Body of pancreas (tissue), 4 donors: ENCODE measurements at places on chromosomes 13 and 19.

GRCh38 chr13:29210676-29211075 is 384.8 kb downstream of the SLC7A1 start:
- no peak for DNase-seq

- no peak for DNase-seq
These were observed 45.6 kb downstream of the LHFPL6 start for GRCh38 chr13:39557285-39557955.

DNA sequence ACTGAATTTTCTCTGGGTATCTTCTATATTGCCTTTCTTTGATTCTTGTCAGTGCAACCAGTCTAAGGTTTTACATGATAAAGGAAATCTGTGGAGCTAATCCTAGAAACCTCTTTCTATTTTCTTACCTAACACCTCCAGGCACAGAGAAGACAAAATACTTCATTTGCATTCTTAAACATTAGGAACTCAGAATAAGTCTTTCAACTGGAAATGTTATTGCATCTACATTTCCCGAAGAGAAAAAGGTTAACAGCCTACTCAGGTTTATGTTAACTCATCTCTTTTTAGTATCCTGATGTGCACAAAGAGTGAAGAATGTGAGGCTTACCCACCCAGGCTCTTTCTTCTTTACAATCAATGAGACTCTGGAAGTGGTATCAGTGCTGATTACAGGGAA is 106.7 kb downstream of the PCCA start:
- no peak for DNase-seq

DNA sequence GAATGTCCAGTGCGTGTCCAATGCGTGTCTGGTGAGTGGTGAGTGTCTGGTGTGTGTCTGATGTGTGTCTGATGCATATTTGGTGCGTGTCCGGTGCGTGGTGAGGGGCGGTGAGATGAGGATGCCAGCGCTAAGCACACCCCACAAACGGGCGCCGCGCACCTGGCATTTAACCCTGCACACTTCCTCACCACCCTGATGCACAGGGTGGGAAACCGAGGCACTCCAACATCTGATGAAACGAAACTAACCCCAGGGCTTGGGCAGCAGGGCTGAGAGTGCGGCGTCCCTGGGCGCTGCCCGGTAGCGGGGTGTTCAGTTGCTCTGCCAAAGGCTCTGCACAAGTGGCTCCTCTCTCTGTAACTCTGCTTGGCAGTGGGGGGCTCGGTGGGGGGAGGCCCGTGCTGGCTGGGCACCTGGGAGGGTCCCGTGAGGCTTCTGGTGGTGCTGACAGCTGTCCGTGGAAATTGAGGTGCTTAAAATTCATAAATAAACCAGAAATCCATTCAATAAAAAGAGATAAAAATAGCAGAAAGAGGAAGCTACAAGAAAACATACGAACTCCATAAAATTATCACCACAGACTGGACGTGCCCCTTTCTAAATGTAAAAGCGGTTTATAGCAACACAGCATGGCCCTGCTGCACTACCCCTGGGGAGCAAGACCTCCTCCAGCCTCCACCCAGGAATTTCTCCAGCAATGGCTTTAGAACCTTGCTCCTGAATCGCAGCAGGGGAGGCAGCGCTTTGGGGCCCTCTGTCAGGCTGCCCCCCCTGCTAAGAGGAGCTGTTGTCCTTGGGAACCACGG is 76.0 kb downstream of the RASA3 start:
- no peak for DNase-seq

DNA sequence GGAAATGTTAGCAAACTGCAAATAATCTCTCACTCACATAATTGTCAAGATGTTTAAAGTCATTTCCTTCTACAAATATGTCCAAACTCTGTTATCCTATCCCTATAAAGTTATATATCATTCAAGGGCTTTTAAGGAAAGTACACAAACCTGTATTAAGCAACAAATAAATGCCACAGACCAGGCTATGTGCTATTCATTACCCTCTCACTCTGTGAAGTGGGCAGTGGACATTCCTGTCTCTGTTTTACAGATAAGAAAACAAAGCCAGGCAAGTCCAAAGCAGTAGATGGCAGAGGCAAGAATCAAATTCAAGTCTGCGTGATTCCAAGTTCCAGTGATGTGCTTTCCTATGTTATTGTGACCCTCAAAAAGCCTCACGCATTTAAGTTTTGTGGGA is 140.6 kb downstream of the LHFPL6 start:
- DNase-seq = no peak

DNA sequence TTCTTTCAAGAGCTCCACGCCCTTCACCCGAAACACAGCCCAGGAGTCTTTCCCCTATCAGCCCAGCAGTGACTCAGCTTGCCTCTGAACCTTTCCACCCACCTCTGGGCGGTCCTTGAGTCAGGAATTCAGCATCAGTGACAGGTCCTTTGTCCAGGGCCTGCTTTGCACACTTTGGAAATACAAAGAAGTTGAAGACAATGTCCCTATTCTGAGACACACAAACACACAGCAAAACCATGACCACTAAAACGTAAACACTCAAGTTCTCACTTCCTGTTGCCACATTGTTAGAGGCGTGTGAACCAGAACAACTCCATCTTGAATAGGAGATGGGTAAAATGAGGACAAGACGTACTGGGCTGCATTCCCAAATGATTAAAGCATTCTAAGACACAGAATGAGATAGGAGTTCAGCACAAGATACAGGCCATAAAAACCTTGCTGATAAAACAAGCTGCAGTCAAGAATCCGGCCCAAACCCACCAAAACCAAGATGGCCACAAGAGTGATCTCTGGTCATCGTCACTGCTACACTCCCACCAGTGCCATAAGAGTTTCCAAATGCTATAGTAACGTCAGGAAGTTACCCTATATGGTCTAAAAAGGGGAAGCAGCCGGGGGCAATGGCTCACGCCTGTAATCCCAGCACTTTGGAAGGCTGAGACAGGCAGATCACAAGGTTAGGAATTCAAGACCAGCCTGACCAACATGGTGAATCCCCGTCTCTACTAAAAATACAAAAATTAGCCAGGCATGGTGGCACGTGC is 49.2 kb upstream of the ATP12A start:
- no peak for DNase-seq

DNA sequence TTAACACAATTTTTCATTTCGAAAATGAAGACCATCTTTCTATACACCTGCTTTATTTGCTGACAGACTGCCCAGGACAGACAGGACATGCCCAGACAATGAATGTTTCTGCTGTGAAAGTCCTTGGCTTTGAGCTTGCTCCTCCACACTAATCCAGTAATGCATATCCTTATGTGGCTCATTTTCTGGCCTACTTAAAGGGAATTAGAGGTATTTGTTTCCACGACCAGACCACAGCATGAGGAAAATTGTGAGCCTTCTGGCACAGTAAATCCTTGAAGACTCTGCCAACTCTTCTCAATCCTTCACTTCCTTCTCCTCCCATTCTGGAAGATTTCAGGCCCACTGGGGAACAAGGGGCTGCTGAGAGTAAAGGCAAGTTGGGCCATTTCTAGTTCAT is 25.7 kb downstream of the CCDC70 start:
- no peak for DNase-seq

DNA sequence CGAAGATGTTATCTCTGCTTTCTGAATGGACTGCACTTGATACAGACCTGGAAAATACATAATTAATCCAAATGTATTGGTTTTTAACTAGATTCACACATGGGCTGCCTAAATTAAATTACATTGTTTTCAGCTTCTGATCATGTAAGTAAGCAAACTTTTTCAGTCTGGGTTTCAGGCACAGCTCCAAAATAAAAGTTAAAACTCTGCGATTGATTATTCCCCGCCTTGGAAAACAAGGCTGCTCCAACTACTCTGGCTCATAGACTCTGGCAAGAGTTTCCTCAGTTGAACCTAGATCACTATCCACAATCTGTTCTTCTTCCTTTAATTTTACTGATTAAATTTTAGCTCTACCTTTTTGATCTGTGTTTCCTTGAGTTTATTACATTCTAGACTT is 526.0 kb upstream of the SPRY2 start:
- no peak for DNase-seq

DNA sequence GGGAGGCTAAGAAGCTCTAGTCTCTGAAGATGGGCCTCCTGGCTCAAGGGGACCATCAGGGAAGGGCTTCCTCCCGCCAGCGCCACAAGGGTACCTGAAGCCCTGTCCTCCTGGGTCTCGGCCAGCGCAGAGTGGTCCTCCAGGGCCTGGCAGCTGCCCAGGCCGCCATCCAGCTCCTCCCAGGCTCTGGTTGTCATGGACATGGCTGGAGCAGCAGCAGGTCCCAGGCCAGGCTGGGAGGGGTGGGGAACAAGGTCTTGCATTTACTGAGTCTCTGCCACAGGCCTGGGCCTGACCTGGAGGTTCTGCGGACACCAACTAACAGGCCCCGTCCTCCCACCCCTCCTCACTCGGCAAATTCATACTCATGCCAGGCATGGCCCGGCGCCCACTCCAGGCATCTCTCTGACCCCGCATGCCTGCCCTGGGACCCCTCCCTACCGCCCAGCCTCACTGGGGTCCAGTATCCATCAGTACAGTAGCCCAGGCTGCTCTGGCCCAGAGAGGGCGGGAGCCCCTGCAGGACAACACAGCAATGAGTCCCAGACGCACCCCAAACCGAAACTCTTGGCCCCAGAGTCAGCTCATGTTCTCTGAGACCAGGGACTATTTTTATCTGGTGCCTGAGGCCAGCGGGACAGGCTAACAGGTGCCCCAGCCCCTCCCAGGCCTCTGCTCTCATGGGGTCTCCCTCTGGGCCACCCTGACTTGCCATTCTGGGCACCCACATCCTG is 938 bp downstream of the JSRP1 start:
- no peak for DNase-seq

DNA sequence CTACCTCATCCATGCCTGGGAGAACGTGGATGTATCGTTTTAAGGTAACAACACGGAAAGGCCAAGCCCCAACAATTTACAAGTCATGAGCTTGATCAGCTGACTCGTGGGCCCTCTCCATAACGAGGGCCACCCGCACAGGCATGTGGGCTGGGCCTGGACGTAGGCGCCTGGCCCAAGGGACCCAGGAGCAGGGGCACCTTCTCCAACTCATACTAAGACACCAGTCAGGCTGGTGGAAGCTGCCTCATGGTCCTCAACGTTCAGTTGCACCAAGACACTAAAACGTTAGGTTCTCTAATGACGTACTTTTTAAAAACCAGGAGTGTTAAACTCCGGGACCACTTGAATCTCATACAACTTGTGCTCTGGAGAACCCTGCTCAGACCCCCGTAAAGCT is 21.8 kb upstream of the EIF3G start:
- no peak for DNase-seq

GRCh38 chr19:52211926-52212571 is 22.2 kb downstream of the PPP2R1A start:
- DNase-seq = no peak

DNA sequence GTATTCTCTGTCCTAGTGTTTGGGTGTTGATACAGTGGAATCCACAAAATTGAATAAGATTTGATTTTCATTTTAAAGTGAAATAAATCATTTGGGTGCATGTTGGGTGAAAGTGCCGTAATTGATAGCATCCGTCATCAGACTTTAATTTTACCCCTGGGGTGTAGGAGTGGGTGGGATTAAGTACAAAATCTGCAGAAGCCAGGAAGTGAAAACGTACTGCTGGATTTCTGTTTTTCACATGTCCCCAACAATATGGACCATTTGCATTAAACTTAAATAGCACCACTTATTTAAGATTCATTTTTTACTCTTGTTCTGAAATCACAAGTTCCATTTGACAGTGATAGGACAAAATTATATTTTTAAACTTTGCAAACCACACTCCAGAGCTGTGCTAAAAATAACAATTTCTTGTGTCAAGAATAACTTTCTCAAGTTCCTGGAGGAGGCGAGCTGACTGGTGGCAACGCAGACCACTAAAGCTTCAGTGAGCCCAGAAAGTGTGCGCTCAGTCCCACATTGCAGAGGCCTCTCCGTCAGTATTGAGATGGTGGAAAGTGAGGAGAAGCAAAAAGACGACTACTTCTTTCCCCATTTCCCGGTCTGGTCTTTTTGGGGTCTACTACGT is 71.3 kb downstream of the ARHGEF7 start:
- no peak for DNase-seq

DNA sequence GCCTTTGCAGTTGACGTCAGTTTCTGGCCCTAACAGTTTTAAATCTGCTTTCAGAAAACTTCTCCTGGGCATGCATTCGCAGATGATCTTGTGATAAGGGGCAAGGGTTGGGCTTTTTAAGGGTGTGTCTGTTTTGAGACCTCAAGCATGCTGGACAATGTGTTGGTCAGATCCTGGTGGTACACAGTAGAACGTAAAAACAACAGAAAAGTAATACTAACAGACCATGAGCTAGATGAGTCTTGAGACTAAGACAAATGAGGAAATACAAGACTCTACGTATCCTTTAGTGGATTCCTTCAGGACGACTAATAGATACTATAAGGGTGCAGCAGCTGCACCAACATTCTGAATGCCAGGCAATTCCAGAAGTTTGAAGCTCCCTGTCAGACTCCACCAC is 237.6 kb downstream of the DNAJC15 start:
- no peak for DNase-seq

- peak; percentile 53 for DNase-seq
These were observed 9.4 kb downstream of the SIRT6 start for GRCh38 chr19:4172861-4173473.

DNA sequence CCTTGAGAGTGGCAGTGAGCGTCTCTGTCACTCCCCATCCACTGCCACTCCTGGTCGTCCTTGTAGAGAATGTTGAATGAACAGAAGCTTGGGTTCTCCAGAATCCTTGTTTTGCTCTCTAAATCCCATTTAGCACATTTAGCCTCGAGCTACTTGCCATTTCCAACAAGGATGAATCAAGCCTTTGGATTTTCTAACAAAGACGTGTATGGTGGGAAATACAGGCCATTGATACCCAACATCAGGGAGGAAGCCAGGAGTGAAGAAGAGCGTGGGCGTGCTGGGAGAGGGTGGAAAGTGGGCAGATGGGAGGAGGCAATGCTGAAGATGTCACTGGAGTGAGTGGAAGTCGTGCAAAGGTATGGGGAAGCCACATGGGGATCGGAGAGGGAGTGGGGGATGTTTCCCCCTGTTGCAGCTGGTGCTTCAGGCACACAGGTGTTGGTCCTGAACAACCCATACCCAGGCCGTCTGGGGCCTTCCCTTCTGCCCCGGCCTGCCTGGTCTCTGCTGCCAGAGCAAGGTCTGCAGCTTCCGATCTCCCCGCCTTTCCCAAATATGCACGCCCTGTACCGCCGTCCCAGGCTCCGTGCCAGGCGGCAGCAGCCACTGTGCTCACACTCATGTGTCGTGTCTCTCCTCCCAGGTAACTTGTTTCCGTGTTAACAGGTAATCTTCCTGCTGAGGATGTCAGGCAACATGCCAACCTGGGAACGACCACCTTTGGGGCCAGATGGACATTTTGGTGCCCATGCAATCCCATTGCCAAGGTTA is 48.7 kb downstream of the ZIC5 start:
- no peak for DNase-seq
